ENCODE measurements at places on chromosomes 6 and 20.
A peak's percentile ranks its signal among the peaks of the same experiment; 100 is the strongest.

DNA sequence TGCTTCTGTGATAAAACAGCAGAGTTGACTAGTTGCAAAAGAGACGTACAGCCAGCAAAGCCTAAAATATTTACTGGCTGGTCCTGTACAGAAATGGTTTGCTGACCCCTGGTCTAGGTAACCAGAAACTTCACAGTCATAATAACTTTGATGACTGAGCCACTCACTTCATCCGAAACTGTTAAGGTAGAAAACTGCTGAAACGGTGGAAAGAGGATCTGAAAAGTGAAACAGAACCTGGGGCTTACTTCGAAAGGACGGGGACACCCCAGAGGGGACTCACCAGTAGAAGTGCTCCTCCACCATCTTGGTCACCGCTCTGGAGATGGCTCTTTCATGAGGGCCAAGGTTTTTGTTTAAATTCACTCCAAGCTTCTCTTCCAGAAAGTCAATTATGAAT, 16.4 kb downstream of the FAXC start:
- DNase-seq: no peak

GRCh38 chr6:104186831-104187230, 672.9 kb downstream of the HACE1 start:
- no peak for DNase-seq

DNA sequence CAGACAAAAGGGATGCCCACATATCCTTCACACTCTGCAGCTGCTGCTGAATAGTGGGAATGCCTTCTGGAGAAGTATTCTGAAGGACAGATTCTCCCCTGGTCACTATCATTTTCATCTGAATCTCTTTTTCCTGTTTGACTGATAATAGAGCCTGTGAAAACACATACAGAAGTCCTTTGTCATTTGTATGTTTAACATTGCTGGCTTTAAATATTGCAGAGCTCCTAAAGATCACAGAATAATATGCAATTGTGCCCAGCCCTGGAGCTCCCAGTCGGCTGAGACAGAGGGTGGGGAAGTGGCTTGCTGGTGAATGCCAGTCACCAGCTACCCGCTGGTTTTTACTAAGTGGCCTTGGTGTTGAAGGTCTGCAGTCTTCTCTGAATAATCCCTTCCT, 272.3 kb downstream of the SYNE1 start:
- DNase-seq: no peak

- no peak for DNase-seq
Observed at GRCh38 chr6:101826678-101827077, 433.2 kb downstream of the GRIK2 start.

DNA sequence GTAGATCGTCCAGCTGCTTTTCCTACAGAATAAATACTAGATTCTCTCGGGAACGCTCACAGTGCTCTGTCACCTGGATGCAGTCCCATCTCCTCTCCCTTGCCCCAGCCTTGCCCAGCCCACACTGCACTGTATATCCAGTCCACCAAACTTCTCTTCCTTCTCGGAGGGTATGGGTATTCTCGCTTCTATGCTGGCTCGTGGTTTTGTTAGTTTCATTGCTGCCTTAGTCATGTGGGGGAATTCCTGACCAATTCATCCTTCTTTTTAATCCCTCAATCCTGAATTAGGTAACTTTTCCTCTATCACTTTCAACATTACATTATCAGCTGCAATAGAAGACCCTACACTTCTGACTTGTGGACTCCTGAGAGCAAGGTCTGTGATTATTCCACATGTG, 252.4 kb downstream of the GMDS start:
- no peak for DNase-seq

DNA sequence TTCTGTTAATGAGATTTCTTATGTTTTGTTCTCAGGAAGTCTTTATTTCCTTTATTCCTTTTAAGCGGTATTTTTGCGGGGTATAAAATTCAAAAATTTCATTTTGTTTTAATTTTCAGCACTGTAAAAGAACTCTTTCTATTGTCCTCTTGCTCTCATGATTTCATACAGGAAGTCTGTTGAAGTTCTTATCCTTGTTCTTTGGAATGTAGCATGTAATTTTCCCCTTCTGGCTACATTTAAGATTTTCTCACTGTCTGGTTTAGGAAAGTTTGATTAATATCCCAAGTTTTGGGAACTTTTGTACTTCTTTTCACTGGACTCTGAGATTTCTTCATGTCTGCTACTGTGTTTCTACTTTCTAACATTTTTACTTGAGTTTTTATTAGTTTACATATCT, 581.4 kb upstream of the GJE1 start:
- no peak for DNase-seq

DNA sequence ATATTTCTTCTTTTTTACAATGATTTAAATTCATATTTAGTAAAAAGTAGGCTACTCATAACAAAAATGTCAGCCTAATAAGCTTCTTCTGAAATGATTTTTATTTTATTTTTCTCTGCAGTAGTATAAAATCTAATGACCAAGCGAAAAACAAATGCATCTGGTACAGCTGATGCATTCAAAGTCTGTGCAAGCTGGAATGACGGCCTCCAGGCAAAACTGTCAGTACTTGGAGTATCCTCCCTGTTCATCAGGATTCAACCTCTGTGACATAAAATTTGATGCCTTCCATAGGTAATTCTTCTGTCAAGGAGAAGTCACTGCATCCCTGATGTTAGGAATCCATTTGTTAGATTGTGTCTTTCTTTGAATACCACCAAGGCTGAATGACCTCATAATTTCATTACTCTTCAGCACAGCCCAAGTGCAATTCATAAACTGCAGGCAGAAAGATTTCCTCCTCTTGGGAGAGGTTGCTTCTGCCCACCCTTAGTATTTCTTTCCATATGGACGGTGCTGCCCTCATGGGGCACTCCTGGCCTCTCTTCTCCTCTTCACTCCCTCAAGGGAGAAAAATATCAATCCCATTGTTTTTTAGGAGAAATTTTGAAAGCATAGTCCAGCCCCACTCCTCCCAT, 146.4 kb upstream of the STXBP5 start:
- DNase-seq: no peak

DNA sequence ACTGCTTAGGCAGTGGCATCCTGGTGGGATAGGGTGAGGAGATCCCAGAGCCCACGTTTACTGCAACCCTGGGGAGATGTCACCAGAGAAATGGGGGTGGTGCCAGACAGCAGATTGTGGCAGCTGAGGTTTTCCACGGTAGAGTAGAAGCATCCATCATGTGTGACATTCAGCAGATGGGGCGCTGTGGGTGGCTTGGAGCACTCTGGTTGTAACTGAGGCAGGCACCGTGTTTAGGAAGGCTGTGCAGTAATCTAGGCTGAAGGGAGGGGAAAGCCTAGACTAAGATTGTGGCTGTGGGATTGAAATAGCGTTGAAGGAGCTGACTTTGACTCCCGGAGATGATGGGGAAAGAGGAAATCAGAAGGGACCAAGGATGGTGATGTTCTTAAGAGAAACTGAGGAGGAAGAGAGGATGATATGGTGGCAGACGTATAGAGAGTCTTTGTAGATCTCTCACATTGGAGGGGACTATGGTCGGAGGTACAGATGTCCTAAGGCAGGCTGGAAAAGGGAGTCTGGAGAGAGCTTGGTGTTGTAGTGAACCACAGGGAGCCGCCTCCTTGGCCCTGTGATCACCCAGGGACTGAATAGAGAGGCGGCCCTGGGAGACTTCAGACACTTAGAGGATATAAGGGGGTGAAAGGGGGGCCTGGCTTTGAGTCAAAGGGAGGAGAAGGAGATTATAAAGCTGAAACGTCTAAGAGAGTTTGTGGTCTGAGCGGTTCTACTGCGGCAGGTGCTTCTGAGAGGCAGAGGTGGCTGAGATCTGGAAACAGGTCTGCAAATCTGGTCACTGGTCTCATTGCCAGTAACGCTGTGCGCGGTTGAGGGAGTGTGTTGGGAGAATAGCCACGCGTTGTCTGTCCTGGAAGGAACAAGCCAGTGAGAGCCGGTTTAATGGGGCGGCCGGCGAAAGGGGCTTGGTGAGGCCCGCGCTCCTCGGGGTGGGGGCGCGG, 792 bp upstream of the MICA start:
- DNase-seq: peak; percentile 7

GRCh38 chr6:109344226-109344625, 38.0 kb downstream of the CD164 start:
- DNase-seq: no peak

GRCh38 chr6:158795516-158795915, 23.7 kb downstream of the EZR start:
- no peak for DNase-seq

- DNase-seq: no peak
Observed at GRCh38 chr20:35269055-35269781, 8.7 kb downstream of the MMP24OS start.

- no peak for DNase-seq
Observed at GRCh38 chr6:54377776-54378175, 69.5 kb downstream of the TINAG start.

- DNase-seq: peak; percentile 47
Observed at GRCh38 chr6:42402184-42402583, 49.5 kb downstream of the TRERF1 start.

- no peak for DNase-seq
Observed at GRCh38 chr6:158459726-158460125, 100.2 kb upstream of the TMEM181 start.

GRCh38 chr6:137928286-137928685, 61.2 kb downstream of the TNFAIP3 start:
- no peak for DNase-seq

GRCh38 chr6:156956286-156956685, 179.1 kb downstream of the ARID1B start:
- DNase-seq: no peak

GRCh38 chr6:6811128-6812009, 222.8 kb downstream of the LY86 start:
- no peak for DNase-seq

DNA sequence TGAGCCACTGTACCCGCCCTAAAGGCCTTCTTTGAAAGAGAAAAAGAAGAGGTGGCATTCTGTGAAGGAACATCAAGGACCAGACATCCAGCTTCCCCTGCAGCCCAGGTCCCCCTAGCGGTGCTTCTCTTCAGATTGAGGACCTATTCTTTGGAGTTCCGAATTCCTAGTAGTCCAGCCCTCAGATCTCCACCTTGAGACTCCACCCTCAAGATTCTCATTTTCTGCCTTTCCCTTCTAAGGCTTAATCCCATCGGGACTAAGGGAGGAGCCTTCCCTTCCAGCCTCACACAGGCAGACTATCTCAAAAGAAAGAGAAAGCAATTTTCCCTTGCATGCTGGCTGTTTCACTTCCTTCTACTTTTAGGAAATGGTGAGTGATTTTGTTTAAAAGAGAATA, 32.5 kb downstream of the MUC22 start:
- peak; percentile 28 for DNase-seq

- DNase-seq: no peak
Observed at GRCh38 chr6:19452495-19452894, 384.7 kb upstream of the ID4 start.

DNA sequence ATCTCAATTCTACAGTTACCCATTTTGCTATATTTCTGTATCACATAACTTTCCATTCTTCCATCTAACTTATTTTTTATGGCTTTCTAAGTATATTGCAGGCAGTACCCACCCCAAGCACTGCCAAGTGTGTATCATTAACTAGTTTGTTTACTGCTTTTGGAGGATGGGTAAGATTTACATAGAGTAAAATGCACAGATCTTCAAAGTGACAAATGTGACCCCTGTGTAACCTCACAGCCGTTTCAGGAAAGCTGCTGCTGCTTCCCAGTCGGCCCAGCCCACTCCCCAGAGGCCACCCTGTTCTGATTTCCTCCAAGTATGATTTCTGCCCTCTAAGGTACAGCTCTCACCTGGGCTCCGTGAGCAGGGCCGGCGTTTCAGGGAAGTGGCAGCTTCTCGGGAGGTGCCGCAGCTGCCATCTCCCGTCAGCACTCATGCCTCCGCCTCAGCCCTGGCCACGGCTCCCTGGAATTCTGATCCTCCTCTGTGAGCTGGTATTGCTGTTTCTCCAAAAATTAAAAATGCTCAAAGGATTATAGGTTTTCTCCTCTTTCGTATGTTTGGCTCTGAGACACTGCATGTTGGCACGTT, 15.0 kb upstream of the MAP1LC3A start:
- no peak for DNase-seq
